Globus pallidus (tissue), 1 donor: ENCODE measurements at places on chromosomes 11 and 22.

GRCh38 chr11:126874831-126875230 lies 125.7 kb downstream of the KIRREL3 start:
- no peak for DNase-seq

- DNase-seq = peak; percentile 64
Measured at GRCh38 chr11:78244546-78245255, 56.0 kb downstream of the USP35 start.

DNA sequence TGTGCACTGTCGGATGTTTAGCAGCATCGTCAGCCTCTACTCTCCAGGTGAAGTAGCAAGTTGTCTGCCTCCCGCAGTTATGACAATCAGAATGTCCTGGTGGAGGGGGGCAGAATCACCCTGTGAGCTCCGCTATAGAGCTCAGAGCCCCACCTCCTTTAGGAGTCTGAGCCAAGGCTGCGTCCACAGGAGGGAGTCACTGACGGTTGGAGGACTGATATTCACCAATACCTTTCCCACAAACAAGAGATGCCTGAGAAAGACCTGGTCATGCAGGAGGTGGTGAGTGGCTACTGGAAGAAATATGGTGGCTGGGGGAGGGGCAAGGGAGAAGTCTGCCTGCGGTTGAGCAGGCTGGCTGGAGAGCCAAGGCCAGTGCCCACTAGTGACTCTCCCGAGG lies 41.7 kb upstream of the ADA2 start:
- DNase-seq = no peak

- DNase-seq = peak; percentile 46
Measured at GRCh38 chr22:39414886-39415285, 15.3 kb downstream of the TAB1 start.

- no peak for DNase-seq
Measured at GRCh38 chr11:3637201-3637600, 4.6 kb downstream of the ART5 start.

GRCh38 chr11:61959114-61959513 lies 8.3 kb downstream of the FTH1 start:
- DNase-seq = no peak

- DNase-seq = no peak
Measured at GRCh38 chr11:45805305-45806071, 539 bp downstream of the SLC35C1 start.

- no peak for DNase-seq
Measured at GRCh38 chr11:3014057-3014938, 22.2 kb upstream of the NAP1L4 start.

- no peak for DNase-seq
Measured at GRCh38 chr11:47259232-47259977, 1.6 kb downstream of the NR1H3 start.

GRCh38 chr11:35216962-35217678 lies 78.1 kb downstream of the CD44 start:
- DNase-seq = no peak

DNA sequence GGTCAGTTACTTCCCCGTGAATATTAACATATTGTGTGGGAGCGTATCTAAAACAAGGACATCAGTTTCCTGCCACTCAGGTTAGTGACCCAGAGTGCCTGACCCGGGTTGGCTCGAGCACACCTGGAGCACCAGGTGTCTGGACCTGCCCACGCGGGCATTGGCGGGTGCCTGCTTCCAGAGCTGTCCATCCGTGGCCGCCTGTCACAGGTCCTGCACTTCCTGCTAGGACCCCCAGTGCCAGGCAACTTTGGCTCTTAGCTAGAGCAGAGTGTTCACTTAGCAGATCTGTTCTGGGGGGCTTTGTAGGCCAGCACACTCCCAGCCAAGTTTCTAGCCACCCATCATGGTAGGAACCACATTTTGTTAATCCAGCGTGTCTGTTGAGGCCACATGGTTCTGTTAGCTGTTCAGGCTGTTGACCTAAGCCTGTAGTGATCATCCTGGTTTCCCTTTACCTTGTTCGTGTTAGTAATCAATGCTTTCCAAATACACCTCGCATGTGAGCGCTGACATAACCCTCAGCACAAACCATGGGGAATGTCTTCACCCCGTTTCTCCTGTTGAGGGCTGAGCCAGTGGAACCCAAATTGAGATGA lies 29.5 kb downstream of the MOV10L1 start:
- DNase-seq = no peak

DNA sequence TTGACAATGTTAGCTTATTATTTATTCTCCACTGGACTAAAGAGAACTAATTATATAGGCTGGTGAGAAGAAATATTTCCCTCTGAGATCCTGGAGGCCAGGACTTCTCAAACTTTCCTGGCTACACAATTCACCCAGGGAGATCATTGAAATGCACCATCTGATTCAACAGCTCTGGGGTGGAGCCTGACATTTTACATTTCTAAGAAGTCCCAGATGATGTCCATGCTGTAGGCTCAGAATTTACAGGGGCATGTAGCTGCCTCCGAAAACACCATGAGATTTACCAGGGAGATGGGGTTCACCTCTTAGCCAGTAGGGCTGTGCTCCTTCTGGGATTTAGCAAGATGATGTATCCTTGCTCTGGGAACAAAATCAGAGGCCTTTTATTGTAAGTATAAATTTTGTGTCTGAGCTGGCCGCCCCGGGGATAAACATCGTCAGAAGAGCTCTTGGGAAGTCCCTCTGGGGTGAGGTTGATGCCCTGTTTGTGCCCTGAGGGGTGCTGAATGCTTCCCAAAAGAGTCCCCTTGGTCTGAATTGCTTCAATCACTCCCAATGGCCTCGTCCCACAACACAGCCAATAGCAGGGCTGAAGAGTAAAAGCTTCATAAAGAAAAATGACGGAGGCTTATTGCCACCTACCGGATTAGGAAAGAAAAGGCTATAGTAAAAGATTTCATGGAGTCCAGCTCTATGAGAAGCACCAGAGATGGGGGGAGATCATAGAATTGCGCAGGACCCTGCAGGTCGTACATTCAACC lies 33.4 kb upstream of the API5 start:
- DNase-seq = no peak

GRCh38 chr22:47197773-47198500 lies 435.5 kb downstream of the TBC1D22A start:
- no peak for DNase-seq

- no peak for DNase-seq
Measured at GRCh38 chr11:6646918-6647679, 8.5 kb downstream of the DCHS1 start.

DNA sequence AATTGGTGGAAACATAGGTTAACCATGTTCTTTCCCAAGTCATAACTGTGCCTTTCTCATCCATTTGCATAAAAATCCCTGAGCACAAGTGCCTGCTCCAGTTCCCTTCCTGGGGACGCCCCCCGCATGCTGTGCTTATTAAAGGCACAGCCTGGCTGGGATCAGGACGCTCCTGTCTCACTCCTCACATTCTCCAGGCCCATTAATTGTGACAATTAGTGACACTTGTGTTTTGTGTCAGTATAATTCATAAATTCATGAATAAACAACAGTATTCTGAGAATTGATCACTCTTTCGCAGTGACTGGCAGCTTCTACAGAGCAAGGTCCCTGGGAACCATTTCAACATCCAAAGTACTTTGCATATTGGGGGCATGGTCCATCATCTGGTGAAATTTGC lies 1354.4 kb downstream of the TBC1D22A start:
- DNase-seq = no peak

GRCh38 chr22:38469306-38469781 lies 1.4 kb downstream of the KDELR3 start:
- no peak for DNase-seq

- DNase-seq = no peak
Measured at GRCh38 chr22:39598017-39598965, 27.7 kb downstream of the CACNA1I start.

DNA sequence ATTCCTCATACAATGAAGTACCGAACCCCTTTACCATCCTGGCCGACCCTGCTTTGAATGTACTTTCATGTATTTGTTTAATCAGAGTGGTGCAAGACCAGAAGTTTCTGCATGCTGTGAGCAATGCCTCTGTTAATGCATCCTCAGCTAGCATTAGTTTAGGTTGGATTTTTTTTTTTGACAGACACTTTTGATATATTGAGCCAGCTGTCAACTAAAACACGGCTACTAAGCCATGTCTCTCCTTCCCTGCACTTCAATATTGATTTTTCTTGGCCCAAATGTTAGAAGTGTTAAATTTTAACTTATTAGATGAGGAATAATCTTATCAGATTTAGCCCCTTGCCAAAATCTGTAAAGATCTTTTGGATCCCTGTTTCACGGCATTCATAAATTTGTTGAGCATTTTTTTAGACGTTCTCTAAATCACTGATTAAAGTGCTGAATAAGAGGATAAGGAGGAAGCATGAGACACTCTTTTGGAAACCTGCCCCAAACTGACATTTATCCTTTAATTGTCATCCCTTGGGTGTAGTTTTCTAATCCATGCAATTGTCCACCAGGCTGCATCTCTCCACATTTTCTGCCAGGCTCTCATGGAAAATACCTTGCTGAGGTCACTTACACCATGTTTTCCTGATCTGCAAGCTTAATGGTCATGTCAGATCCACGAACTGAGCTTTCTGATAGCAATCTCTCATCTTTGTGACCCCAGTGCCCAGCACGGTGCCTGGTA lies 130.7 kb downstream of the FEZ1 start:
- no peak for DNase-seq

- DNase-seq = no peak
Measured at GRCh38 chr11:134574947-134575346, 162.9 kb upstream of the B3GAT1 start.

GRCh38 chr11:85951428-85952107 lies 96.4 kb downstream of the CCDC83 start:
- DNase-seq = no peak

DNA sequence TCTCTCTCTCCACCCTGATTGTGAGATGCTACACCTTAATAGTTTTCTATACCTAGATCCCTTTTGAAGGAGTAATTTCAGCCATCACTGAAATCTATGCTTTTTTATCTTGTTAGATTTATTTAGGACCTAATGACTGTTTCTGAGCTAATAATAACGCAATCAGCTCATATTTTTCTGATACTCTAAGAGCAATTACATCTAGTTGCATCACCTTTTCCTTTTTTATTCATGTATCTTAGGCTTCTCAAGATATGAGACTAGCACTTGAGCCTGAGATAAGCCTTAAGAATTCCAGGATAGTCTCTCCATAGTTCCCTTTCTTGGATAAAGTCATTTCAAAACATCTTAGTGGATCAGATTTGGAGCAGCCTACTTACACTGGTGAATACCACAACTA lies 25.1 kb upstream of the CAVIN3 start:
- no peak for DNase-seq

DNA sequence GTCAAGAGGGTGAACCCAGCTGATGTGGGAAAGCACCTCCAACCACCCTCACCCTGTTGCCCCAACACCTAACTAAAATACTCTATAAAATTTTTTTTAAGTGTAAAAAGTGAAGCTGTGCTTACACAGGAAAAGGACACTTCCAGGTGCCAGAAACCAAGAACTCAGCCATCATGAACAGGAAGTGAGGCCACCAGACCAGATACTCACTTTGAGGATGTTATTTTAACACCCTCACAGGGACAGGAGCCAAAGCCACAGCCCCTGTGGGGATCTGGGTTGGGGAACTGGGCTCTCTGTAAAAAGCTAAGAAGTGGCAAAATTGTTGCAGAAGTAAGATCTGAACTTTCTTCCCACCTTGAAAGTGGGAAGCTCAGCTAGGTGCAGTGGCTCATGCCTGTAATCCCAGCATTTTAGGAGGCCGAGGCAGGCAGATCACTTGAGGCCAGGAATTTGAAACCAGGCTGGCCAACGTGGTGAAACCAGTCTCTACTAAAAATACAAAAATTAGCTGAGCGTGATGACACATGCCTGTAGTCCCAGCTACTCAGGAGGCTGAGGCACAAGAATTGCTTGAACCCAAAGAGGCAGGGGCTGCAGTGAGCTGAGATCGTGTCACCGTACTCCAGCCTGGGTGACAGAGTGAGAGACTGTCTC lies 3.8 kb downstream of the RSPH14 start:
- no peak for DNase-seq

GRCh38 chr11:127106938-127107337 lies 106.4 kb upstream of the KIRREL3 start:
- DNase-seq = no peak

DNA sequence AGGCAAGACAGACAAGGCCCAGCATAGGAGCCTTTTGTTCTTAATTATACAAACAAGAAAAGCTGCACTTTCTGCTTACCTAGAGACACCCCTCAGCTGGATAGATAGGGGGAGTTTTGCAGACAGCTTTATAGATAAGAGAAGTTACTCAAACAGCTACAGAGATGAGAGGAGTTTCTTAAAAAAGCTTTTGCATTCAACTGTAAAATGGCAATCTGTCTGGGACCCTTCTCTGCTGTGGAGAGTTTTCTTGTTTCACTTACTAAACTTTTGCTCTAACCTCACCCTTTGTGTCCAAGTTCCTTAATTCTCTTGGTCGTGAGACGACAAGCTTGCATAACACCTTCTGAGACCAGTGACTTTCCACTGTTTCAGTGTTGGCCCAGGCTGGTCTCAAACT lies 103.8 kb upstream of the CHORDC1 start:
- DNase-seq = no peak

DNA sequence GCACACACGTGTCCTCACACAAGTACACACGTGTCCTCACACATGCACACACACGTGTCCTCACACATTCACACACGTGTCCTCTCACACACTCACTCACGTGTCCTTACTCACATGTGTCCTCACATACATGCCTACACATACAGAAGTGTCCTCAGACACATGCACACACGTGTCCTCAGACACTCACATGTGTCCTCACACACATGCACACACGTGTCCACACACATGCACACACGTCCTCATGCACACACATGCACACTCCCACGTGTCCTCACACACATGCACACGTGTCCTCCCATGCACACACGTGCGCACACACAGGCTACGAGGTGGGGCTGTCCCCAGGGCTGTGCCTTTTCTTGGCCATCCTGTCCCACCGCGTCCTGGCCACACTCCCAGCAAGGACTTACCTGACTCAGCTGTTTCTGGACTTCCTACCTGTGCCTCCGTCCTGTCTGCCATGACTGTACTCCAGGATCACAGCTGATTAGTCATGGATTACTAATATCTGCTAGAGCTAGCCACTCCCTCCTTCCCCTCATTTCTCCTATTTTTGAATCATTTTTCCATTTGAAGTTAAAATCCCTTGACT lies 990.2 kb downstream of the BRD1 start:
- no peak for DNase-seq

GRCh38 chr11:96254087-96254486 lies 88.9 kb downstream of the MAML2 start:
- peak; percentile 52 for DNase-seq
